ENCODE measurements at places on chromosomes 1 and 21. TPM values are rescaled to one million over a fixed set of nuclear protein-coding genes. Genes with fewer than 3 reads are reported as not detected.

Gene SLC44A3
- 2.7 TPM for total RNA-seq

Gene CLCA1
- not detected for total RNA-seq

- H3K36me3 ChIP-seq: no peaks in the 10 kb centered on the region
- no peak for DNase-seq
- no peak overlapping the region for H3K4me3 ChIP-seq
These were observed 85.5 kb downstream of the SYT2 start for GRCh38 chr1:202624781-202625108.

- no peak for DNase-seq
- H3K4me3 ChIP-seq: peak overlapping the region; percentile 54
- H3K27me3 ChIP-seq: peaks cover 14% of the 10 kb centered on the region
- H3K36me3 ChIP-seq: peaks cover 4% of the 10 kb centered on the region
- no peak overlapping the region for H3K27ac ChIP-seq
- H3K4me1 ChIP-seq: peaks cover 17% of the 10 kb centered on the region
These were observed 3.5 kb upstream of the SLC44A5 start for GRCh38 chr1:75614399-75614756.

GRCh38 chr1:30764939-30765555, 7.5 kb upstream of the LAPTM5 start:
- peaks cover 16% of the 10 kb centered on the region for H3K4me1 ChIP-seq
- no peak overlapping the region for H3K4me3 ChIP-seq
- no peaks in the 10 kb centered on the region for H3K36me3 ChIP-seq
- peaks cover 8% of the 10 kb centered on the region for H3K27me3 ChIP-seq

DNA sequence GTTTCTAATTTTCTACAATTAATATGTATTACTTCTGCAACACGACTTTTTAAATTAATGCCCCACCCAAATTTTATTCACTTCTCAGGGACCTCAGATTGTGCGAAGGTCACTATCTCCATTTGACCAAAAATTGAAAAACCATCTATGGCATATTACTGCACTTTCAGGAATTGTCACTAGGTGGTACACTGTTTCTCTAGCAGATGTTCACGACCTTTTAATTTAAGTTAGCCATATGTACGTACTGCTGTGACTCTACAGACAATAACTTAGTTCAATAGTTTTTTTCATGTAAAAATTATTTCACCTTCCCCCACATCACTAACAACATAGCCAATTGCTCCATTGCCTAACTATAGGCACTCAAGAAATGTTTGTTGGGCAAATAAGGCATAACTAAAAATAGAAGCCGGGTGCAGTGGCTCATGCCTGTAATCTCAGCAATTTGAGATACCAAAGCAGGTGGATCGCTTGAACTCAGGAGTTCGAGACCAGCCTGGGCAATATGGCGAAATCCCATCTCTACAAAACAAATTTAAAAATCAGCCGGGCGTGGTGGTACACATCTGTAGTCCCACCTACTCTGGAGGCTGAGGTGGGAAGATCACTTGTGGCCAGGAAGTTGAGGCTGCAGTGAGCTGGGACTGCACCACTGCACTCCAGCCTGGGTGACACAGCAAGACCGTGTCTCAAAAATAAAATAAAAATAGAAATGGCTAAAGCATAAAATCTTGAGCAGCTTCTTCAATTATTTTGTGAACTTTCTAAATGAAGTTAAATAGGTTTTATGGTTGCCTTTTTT, 75.7 kb upstream of the PKN2 start:
- H3K4me1 ChIP-seq: no peaks in the 10 kb centered on the region
- no peak overlapping the region for H3K4me3 ChIP-seq
- H3K36me3 ChIP-seq: no peaks in the 10 kb centered on the region
- H3K27me3 ChIP-seq: no peaks in the 10 kb centered on the region

DNA sequence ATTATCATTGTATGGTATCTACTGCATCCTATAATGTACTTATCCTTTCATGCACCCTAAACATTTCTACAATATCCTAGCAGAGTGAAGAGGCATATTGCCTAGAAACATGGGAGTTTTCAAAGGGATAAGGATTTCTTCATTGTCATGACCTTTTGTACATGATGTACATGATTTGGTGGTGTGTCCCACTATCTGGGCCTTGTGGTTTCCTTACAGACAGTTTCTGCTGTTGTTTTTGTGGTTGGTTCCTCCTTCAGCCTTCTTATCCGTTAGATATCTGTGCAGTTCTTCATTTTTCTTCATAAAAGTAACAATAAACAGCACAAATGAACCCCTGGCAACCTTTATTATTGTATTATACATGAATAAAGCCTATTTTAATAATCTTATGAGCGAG, 70.4 kb upstream of the BACH1 start:
- no peaks in the 10 kb centered on the region for H3K4me1 ChIP-seq
- H3K27ac ChIP-seq: no peak overlapping the region
- no peaks in the 10 kb centered on the region for H3K36me3 ChIP-seq
- H3K4me3 ChIP-seq: no peak overlapping the region
- H3K27me3 ChIP-seq: peaks cover 1% of the 10 kb centered on the region

GRCh38 chr1:44505210-44505993, 100.3 kb downstream of the RNF220 start:
- H3K4me3 ChIP-seq: no peak overlapping the region
- peaks cover 41% of the 10 kb centered on the region for H3K4me1 ChIP-seq
- no peak for DNase-seq
- H3K27me3 ChIP-seq: peaks cover 20% of the 10 kb centered on the region

- H3K27ac ChIP-seq: peak overlapping the region; percentile 92
- peaks cover 24% of the 10 kb centered on the region for H3K36me3 ChIP-seq
- H3K4me1 ChIP-seq: peaks cover 32% of the 10 kb centered on the region
- DNase-seq: peak; percentile 58
These were observed 2.2 kb downstream of the JUN start for GRCh38 chr1:58781541-58782177.

- H3K4me1 ChIP-seq: no peaks in the 10 kb centered on the region
- no peak for DNase-seq
- H3K4me3 ChIP-seq: no peak overlapping the region
- peaks cover 2% of the 10 kb centered on the region for H3K27me3 ChIP-seq
These were observed 85.7 kb upstream of the ETS2 start for GRCh38 chr21:38720074-38720473.

All from endothelial cell (in vitro differentiated cells).